T-cell (primary cell): ENCODE measurements at places on chromosomes 2 and 18.
A peak's percentile ranks its signal among the peaks of the same experiment; 100 is the strongest.

- no peak for DNase-seq
Observed at GRCh38 chr2:60333264-60333663, 220.2 kb downstream of the BCL11A start.

GRCh38 chr2:47339745-47340541 is 63.0 kb upstream of the MSH2 start:
- DNase-seq: no peak

GRCh38 chr2:105592288-105592687 is 152.4 kb upstream of the NCK2 start:
- no peak for DNase-seq

DNA sequence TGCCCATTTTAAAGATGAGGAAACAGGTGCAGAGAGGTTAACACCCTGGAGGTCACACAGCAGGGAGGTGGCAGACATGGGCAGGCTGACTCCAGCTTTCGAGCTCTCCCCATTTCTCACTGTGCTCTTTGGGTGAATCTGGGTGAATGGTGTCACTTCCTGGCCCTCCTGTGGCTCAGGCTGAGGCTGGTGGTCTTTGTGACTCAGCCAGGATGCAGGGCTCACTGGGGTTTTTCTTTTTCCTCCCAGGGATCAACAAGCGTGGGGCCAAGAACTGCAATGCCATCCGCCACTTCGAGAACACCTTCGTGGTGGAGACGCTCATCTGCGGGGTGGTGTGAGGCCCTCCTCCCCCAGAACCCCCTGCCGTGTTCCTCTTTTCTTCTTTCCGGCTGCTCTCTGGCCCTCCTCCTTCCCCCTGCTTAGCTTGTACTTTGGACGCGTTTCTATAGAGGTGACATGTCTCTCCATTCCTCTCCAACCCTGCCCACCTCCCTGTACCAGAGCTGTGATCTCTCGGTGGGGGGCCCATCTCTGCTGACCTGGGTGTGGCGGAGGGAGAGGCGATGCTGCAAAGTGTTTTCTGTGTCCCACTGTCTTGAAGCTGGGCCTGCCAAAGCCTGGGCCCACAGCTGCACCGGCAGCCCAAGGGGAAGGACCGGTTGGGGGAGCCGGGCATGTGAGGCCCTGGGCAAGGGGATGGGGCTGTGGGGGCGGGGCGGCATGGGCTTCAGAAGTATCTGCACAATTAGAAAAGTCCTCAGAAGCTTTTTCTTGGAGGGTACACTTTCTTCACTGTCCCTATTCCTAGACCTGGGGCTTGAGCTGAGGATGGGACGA is 13.2 kb downstream of the ITM2C start:
- peak; percentile 49 for DNase-seq

DNA sequence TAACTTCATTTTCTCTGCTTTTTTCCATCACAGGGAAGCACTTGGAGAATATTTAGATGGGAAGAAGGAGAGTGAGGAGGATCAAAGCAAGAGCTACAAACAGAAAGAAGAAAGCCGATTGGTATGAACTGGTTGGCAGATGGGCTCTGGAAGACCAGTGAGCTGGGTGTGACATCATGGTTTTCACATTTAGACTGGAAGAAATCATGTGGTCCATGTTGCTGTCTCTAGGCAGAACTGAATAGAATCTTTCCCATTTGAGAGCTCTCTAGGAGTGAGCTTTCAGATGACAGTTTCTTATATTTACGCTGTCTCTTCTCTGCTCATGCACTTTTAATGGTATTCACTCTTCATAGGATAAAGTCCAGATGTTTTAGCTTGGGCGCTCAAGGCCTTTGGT is 12.6 kb downstream of the DRC1 start:
- DNase-seq: no peak

GRCh38 chr2:67917332-67918054 is 145.3 kb downstream of the C1D start:
- no peak for DNase-seq

- no peak for DNase-seq
Observed at GRCh38 chr2:11896386-11896785, 150.0 kb downstream of the LPIN1 start.

DNA sequence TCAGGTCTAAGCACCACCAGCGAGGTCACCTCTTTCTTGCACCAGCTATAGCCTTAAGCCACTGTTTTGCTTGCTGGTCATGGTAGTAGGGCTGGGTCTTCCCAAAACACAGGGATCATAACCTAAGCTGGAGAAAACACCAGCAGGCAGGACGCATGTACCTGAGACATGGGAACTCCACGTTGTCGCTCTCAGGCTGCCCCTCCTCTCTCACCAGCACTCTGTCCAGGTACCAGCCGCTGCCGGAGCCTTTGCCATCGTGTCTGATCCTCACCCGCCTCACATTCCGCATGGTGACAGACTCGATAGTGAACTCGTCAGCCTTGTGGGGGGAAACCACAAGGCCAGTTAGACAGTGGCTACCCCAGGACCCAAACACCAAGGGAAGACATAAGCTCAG is 79.5 kb downstream of the LOXHD1 start:
- DNase-seq: no peak

GRCh38 chr2:201597397-201597796 is 45.9 kb downstream of the TMEM237 start:
- DNase-seq: no peak

- no peak for DNase-seq
Observed at GRCh38 chr18:45590036-45590886, 25.0 kb upstream of the SLC14A2 start.

- no peak for DNase-seq
Observed at GRCh38 chr2:112165296-112165695, 27.1 kb downstream of the FBLN7 start.

- DNase-seq: no peak
Observed at GRCh38 chr18:56574861-56575260, 63.5 kb downstream of the TXNL1 start.

GRCh38 chr2:33457556-33458247 is 18.7 kb upstream of the RASGRP3 start:
- no peak for DNase-seq

GRCh38 chr2:96320728-96321622 is 4.1 kb upstream of the ITPRIPL1 start:
- no peak for DNase-seq

GRCh38 chr18:1663879-1664705 is 759.4 kb downstream of the ADCYAP1 start:
- peak; percentile 2 for DNase-seq
